ENCODE measurements at places on chromosomes 5 and 9. TPM values are rescaled to one million over a fixed set of nuclear protein-coding genes. Genes with fewer than 3 reads are reported as not detected.

The BNC2 gene
- 7.2 TPM for total RNA-seq

The PNPLA7 gene
- 0.81 TPM for total RNA-seq

The TNFAIP8 gene
- total RNA-seq: 17.6 TPM

The FREM1 gene
- not detected for total RNA-seq

The MAMDC4 gene
- total RNA-seq: 3.1 TPM

The HARS2 gene
- 42.4 TPM for total RNA-seq

The SWI5 gene
- 42.0 TPM for total RNA-seq

The ARID3C gene
- total RNA-seq: not detected

The GFM2 gene
- 18.1 TPM for total RNA-seq

The KYAT1 gene
- 9.6 TPM for total RNA-seq

The YIPF5 gene
- total RNA-seq: 70.2 TPM

The SAXO1 gene
- total RNA-seq: not detected

The C9orf43 gene
- 0.59 TPM for total RNA-seq

The COL5A1 gene
- 48.7 TPM for total RNA-seq

The AP3B1 gene
- 33.4 TPM for total RNA-seq

The FOXD4L3 gene
- total RNA-seq: not detected

The SHOC1 gene
- total RNA-seq: not detected

The S1PR3 gene
- total RNA-seq: 43.2 TPM

The SLC12A7 gene
- total RNA-seq: 30.2 TPM

The GPR150 gene
- total RNA-seq: not detected

The MLANA gene
- not detected for total RNA-seq

The SLIT3 gene
- total RNA-seq: 18.1 TPM

The ADAMTS16 gene
- total RNA-seq: 1.8 TPM

The CA9 gene
- 5.0 TPM for total RNA-seq

The SLU7 gene
- 50.3 TPM for total RNA-seq

The MYMK gene
- not detected for total RNA-seq

The KLHL9 gene
- 19.6 TPM for total RNA-seq

The LPAR1 gene
- total RNA-seq: 17.9 TPM

The MLLT3 gene
- 14.9 TPM for total RNA-seq

The ORM2 gene
- total RNA-seq: not detected

The NUTM2F gene
- not detected for total RNA-seq

The LRRC70 gene
- total RNA-seq: 0.32 TPM

The WNT8A gene
- total RNA-seq: not detected

The MYORG gene
- total RNA-seq: 3.3 TPM

The PHAX gene
- total RNA-seq: 56.6 TPM

The TPRN gene
- total RNA-seq: 10.6 TPM

All from A549 treated with GW870086 at 1 μM for 4 hours (cell line).